ENCODE measurements at places on chromosomes 6 and 20.

- H3K4me3 ChIP-seq = peak overlapping the region; percentile 21
- DNase-seq = peak; percentile 76
- no peaks in the 10 kb centered on the region for H3K36me3 ChIP-seq
- H3K27ac ChIP-seq = no peak overlapping the region
These were observed 21.4 kb upstream of the TRAM2 start for GRCh38 chr6:52598123-52598823.

DNA sequence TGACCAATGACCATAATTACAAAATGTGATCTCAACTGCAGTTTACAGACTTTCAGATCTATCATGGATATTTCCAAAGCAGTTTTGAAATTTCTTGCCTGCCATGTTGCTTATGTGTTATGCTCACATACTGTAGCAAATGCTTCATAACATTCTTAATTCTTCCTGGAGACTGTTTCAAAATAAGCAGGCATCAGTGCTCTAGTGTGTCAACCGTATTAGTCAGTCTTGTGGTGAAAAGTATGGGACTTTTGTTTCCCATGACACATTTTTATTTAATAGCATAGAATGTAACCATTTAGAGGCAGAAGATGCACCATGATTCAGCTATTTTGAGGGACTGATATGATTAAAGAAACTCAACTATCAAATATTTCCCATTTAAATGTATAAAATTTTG, 1.7 kb downstream of the POPDC3 start:
- H3K36me3 ChIP-seq = no peaks in the 10 kb centered on the region
- no peak overlapping the region for H3K27ac ChIP-seq
- H3K4me1 ChIP-seq = peaks cover 6% of the 10 kb centered on the region
- peaks cover 46% of the 10 kb centered on the region for H3K27me3 ChIP-seq
- H3K4me3 ChIP-seq = no peak overlapping the region
- no peak for DNase-seq

GRCh38 chr6:150646228-150646627, 46.5 kb downstream of the PLEKHG1 start:
- DNase-seq = no peak
- no peak overlapping the region for H3K4me3 ChIP-seq
- H3K4me1 ChIP-seq = peaks cover 8% of the 10 kb centered on the region
- no peaks in the 10 kb centered on the region for H3K27me3 ChIP-seq

- H3K27me3 ChIP-seq = peaks cover 39% of the 10 kb centered on the region
- DNase-seq = no peak
- H3K27ac ChIP-seq = no peak overlapping the region
- H3K36me3 ChIP-seq = no peaks in the 10 kb centered on the region
- H3K4me3 ChIP-seq = no peak overlapping the region
These were observed 121.3 kb downstream of the PHACTR3 start for GRCh38 chr20:59725476-59726280.

- no peaks in the 10 kb centered on the region for H3K36me3 ChIP-seq
- H3K4me1 ChIP-seq = peaks cover 38% of the 10 kb centered on the region
- H3K4me3 ChIP-seq = no peak overlapping the region
These were observed 69.0 kb downstream of the DLL1 start for GRCh38 chr6:170221753-170222400.

GRCh38 chr20:34260208-34260942, 19.2 kb downstream of the ASIP start:
- DNase-seq = no peak
- H3K4me1 ChIP-seq = peaks cover 7% of the 10 kb centered on the region
- no peak overlapping the region for H3K4me3 ChIP-seq
- H3K27ac ChIP-seq = no peak overlapping the region
- H3K36me3 ChIP-seq = no peaks in the 10 kb centered on the region

GRCh38 chr6:52632011-52632410, 38.9 kb upstream of the TMEM14A start:
- no peaks in the 10 kb centered on the region for H3K27me3 ChIP-seq
- H3K36me3 ChIP-seq = no peaks in the 10 kb centered on the region
- no peaks in the 10 kb centered on the region for H3K4me1 ChIP-seq
- no peak for DNase-seq

GRCh38 chr20:17059465-17059864, 167.4 kb upstream of the PCSK2 start:
- no peaks in the 10 kb centered on the region for H3K27me3 ChIP-seq
- H3K27ac ChIP-seq = no peak overlapping the region

DNA sequence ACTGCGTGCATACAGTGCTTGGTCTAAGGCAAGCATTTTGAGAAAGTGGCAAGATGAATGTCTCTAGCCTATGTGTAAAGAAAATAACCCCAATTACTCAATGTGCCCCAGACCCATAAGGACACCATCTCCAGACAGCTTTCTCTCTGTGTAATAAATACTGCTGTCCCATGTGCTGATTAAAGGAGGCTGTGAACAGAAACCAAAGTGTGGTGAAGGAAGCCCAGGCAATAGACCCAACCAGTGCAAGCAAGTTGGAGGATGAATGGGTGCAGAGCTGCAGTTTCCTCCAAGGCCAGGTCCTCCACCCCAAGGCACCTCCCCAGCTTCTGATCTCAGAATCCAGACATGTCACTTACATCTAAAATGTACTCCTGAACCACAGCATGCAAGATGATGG, 60.6 kb downstream of the TRAM2 start:
- H3K4me1 ChIP-seq = peaks cover 67% of the 10 kb centered on the region
- H3K27ac ChIP-seq = no peak overlapping the region
- H3K27me3 ChIP-seq = no peaks in the 10 kb centered on the region

GRCh38 chr6:125392682-125393081, 90.9 kb upstream of the HDDC2 start:
- no peak for DNase-seq
- no peaks in the 10 kb centered on the region for H3K27me3 ChIP-seq
- H3K27ac ChIP-seq = no peak overlapping the region
- H3K4me3 ChIP-seq = no peak overlapping the region

DNA sequence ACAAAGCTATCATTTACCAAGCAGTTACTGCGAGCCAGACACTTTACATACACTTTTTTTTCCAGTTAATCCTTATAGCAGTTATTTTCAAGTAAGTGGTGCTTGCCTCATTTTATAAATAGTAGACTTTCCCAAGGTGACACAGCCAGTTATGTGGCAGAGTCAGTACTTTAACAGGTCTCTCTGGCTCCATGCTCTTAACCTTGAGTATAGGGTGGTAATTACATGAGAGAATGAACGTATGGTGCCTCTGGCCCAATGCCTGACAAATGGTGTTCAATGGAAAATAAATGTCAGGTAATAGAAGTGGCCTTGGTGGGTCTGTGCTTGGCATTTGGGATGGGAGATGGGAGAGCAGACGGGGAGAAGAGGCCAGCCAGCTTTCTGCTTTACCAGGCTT, 316.3 kb downstream of the SLC35F1 start:
- DNase-seq = no peak
- H3K27ac ChIP-seq = no peak overlapping the region
- H3K4me3 ChIP-seq = no peak overlapping the region
- no peaks in the 10 kb centered on the region for H3K36me3 ChIP-seq
- H3K4me1 ChIP-seq = no peaks in the 10 kb centered on the region

DNA sequence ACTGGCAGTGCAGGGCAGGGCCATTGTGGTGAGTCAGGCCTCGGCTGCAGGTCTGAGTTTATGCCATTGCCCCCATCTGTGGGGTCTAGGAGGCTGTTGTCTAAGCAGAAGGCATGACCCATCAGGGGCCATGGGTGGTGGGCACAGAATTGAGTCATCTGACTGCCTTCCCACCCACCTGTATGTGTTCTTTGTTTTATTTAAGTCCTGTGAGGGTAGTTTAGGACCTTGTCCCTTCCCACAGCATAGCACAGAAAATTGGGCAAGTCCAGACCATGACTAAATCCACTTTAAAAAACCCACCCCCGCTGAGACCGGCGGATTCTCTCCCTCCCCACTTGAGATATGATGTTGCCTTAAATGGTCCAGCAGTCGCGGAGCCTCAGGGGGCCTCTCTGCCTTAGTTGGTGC, 40.3 kb downstream of the ERMARD start:
- no peak overlapping the region for H3K4me3 ChIP-seq
- H3K27me3 ChIP-seq = no peaks in the 10 kb centered on the region
- H3K36me3 ChIP-seq = no peaks in the 10 kb centered on the region
- H3K27ac ChIP-seq = no peak overlapping the region

DNA sequence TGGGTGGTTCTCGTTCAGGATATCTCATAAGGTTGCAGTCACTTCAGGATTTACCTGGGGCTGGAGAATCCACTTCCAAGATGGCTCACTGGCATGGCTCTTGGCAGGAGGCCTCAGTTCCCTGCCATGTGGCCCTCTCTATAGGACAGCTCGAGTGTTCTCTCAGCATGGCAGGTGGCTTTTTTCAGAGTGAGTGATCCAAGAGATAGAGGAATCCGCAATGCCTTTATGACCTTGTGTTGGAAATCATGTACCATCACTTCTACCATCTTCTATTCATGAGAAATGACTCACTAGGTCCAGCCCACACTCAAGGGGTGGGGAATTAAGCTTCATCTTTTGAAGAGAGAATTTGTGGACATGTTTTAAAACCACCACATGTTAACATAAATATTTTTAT, 37.8 kb downstream of the PPP1R16B start:
- H3K36me3 ChIP-seq = no peaks in the 10 kb centered on the region
- no peaks in the 10 kb centered on the region for H3K4me1 ChIP-seq
- no peak overlapping the region for H3K4me3 ChIP-seq
- H3K27ac ChIP-seq = no peak overlapping the region
- peaks cover 18% of the 10 kb centered on the region for H3K27me3 ChIP-seq

DNA sequence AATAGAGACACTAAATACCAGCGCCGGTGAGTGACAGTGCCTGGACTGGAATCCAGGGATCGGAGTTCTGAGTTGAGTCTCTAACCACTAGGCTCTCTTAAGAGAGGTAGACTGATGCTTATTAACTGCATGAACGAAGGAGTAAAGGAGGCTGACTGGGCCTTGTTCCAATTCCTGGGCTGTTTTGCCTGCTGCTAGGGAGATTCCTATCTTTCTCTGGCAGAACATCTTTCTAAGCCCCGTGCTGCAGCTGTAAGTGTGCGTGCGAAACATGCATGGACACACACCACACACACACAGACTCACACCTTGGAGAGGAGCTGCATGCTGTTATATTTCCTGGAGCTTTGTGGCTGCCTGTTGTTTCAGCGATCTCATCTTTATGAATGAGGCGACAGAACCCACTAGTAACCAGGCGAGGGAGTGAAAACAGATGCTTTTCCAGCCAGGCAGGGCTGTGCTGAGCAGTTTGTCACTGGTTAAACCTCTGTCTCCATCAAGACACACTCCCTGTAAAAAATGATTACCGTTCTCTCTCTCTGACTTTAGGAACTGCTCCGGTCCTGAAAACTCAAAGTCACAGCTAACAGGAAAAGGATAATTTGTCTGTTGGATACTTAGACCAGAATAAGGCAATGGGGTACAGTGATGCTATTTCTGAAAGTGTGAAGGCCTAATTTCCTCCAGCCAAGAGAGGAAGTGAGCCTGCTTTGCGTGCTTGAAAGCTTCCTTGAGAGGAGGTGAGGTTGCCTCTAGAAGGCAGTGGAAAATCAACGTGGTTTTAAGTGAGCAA, 157.4 kb upstream of the ZNF217 start:
- H3K4me1 ChIP-seq = peaks cover 44% of the 10 kb centered on the region
- H3K4me3 ChIP-seq = no peak overlapping the region
- H3K27ac ChIP-seq = peak overlapping the region; percentile 71

GRCh38 chr6:155200012-155200411, 63.8 kb upstream of the CLDN20 start:
- peaks cover 7% of the 10 kb centered on the region for H3K4me1 ChIP-seq
- no peaks in the 10 kb centered on the region for H3K27me3 ChIP-seq
- no peaks in the 10 kb centered on the region for H3K36me3 ChIP-seq
- no peak for DNase-seq
- H3K4me3 ChIP-seq = no peak overlapping the region

- peaks cover 12% of the 10 kb centered on the region for H3K4me1 ChIP-seq
- no peaks in the 10 kb centered on the region for H3K27me3 ChIP-seq
- peak overlapping the region; percentile 18 for H3K27ac ChIP-seq
These were observed 11.2 kb downstream of the TLDC2 start for GRCh38 chr20:36886859-36887751.

DNA sequence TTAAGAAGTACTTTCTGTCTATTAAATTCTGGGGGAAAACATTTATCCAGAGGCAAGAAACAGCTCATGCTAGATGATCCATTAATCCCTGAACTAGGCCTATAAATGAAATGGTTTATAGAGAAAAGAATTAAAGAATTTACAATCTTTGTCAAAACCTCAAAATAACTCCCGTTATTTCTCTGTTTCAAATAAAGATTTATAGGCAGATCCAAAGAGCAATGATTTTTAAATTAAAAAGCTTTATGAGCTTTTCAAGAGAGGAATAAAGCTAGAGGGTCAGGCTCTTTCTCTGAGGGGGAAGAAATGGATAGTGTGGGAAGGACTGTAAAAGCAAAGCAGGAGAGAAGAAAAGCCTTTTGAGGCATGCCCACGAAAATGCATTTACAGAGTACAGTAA, 82.5 kb upstream of the OGFRL1 start:
- H3K36me3 ChIP-seq = no peaks in the 10 kb centered on the region
- no peaks in the 10 kb centered on the region for H3K4me1 ChIP-seq
- H3K4me3 ChIP-seq = no peak overlapping the region
- no peak overlapping the region for H3K27ac ChIP-seq

- DNase-seq = no peak
- peak overlapping the region; percentile 96 for H3K27ac ChIP-seq
- peaks cover 8% of the 10 kb centered on the region for H3K36me3 ChIP-seq
These were observed 586 bp upstream of the HMGA1 start for GRCh38 chr6:34236131-34236442.

DNA sequence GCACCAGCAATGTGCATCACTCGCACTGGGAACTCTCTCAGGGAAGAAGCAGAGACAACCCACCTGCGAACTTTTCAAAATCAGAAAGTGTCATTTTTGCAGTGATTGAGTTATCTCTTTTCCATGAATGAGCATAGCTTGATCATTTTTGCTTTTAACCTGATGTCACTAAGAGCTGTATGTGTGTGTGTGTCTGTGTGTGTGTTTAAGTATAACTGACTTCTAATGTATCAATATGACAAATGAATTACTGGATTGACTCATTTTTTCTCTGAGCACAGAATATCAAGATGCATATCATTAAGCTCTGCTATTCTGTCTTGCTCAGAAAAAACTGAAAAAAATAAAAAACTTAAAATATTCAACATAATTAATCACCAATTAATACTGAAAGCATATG, 548.9 kb upstream of the MARCKS start:
- H3K4me1 ChIP-seq = peaks cover 5% of the 10 kb centered on the region
- no peak overlapping the region for H3K27ac ChIP-seq
- DNase-seq = no peak
- H3K36me3 ChIP-seq = no peaks in the 10 kb centered on the region
- H3K4me3 ChIP-seq = no peak overlapping the region
- no peaks in the 10 kb centered on the region for H3K27me3 ChIP-seq

All from suprapubic skin (tissue), 4 donors.